Right lung (tissue), 10 donors: ENCODE measurements at places on chromosomes 3 and 15. TPM values are rescaled to one million over a fixed set of nuclear protein-coding genes. Genes with fewer than 3 reads are reported as not detected.

GRCh38 chr15:80325206-80325605 lies 73.2 kb upstream of the CTXND1 start:
- no peak for DNase-seq

DNA sequence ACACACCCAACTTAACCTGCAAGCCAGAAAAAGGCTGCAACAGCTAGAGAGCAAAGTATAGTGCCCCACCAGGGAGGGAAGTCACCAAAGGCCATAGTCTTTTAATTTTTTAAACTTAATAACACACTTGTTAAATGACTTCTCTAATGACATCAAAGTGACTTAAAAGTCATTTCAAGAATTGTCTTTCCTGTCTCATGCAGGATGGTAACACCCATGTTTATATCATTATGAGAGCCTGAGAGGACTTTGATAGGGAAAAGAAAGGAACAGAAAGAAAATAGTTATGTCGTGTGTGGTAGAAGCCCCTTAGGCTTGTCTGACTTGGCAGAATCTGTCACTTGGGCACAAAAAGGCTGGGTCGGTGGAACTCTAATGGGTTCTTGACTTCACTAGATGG lies 57.9 kb upstream of the C2CD4B start:
- no peak for DNase-seq

DNA sequence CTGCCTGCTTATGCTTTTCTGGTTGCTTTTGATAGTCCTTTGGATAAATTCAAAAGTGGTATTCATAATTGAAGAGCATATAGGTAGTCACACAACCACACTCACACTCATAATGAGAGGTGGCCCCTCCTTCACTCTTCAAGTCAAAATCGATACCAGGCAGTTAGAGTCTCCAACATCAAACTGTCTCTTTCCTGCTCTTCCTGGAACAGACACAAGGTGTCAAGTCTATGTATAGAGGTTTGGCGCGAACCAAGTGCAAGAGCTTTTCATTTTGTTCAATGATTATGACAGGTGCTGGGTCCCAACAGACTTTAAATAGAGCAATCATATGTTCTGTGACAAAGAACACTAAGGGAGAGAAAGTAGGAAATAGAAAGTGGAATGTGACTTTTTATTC lies 29.9 kb upstream of the RGMA start:
- no peak for DNase-seq

- no peak for DNase-seq
Observed at GRCh38 chr15:89315375-89315929, 19.2 kb downstream of the POLG start.

- no peak for DNase-seq
Observed at GRCh38 chr3:42590989-42591756, 513 bp downstream of the SS18L2 start.

DNA sequence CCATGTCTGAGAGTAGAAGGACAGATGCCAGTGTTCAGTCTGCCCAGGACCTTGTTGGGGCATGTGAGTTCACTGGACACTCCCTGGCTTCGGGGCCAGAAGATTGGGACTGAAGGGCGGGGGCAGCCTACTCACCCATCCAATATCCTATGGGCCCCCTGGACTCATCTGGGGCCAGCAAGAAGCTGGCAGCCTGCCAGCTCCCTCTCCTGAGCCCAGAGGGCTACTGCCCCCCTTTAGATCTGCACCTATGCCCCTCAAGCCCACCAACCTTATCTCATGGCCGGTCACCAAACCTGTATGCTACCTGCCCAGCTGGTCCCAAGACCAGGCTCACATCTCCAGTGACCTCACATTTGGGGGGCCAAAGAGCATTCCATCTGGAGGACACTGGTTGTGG lies 8.1 kb downstream of the PTH1R start:
- DNase-seq, result no peak

- DNase-seq, result no peak
Observed at GRCh38 chr15:59186501-59186900, 20.1 kb upstream of the LDHAL6B start.

GRCh38 chr15:39432026-39432425 lies 148.9 kb upstream of the THBS1 start:
- DNase-seq, result no peak

DNA sequence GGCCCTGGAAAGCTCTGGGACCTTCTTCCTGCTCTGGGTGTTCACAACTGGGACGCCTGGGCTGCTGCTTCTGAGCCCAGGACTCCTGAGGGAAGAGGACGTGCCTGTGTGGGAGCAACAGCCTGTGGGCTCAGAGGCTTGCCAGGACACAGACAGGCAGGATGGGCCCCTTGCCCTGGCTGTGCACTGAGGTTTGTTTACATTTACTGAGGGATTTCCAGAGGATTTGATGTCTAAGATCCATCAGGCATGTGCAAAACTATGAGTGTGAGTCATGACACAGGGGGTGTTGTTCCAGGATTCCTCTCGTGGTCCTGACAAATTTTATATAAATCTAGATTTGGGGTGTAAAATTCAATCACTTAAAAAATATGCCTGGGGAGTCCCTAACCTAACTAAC lies 10.6 kb downstream of the CCR9 start:
- DNase-seq, result no peak

DNA sequence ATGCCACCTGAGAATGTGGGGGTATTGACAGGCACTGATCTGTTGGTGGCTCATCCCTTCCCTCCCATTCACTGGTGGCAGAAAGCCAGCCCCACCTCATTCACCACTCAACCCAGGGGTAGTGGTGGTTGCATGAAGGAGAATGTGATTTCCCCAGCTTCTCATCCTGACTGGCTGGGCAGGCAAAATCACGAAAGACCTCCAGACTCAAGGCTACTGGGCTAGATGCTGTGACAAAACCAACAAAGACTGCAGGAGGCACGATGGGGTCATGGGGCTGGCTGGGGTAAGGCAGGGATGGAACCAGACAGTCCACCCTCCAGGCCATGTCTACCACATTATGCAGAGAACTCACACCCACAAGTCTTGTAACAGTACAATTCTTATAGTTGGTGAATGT lies 33.9 kb downstream of the FSTL1 start:
- no peak for DNase-seq

DNA sequence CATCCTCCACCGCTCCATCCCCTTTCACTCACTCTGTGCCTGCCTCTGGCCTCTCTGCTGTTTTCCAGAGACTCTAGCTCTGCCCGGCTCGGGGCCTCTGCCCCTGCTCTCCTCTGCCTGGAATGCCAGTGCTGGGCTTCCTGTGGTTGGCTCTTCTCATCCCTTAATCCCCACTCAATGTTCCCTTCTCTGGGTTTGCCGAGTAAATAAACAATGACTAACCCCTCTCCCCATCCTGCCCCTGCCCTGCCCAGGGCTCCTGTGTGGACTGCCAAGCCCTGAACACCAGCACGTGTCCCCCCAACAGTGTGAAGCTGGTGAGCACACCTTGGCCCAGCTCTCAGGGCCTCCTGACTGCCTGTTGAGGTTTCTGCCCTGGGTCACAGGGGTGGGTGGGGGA lies 12.2 kb downstream of the STAB1 start:
- DNase-seq, result no peak

- DNase-seq, result peak; percentile 25
Observed at GRCh38 chr3:72655131-72655551, 193.1 kb downstream of the SHQ1 start.

- no peak for DNase-seq
Observed at GRCh38 chr3:156323466-156323865, 203.1 kb downstream of the KCNAB1 start.

GRCh38 chr3:3998140-3998922 lies 199.1 kb downstream of the LRRN1 start:
- peak; percentile 31 for DNase-seq

DNA sequence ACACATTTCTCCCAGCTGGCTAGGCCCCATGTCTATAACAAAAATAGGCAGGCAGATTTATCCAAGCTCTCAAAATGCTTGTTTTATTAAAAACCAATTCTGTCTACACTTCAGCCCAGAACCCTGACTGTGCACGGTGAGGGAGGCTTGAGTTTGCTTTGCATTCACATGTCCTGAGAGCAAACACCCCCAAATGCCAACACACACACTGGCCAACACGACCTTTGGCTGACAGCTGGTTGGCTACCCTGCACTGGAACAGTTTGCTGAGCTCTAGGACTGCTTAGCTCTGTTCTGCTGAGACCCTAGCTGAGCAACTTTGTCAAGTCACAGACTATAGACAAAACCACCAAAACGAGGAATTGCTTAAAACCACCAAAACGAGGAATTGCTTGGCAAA lies 3.6 kb downstream of the STIMATE start:
- DNase-seq, result no peak

GRCh38 chr15:38367476-38367875 lies 86.5 kb upstream of the FAM98B start:
- no peak for DNase-seq

DNA sequence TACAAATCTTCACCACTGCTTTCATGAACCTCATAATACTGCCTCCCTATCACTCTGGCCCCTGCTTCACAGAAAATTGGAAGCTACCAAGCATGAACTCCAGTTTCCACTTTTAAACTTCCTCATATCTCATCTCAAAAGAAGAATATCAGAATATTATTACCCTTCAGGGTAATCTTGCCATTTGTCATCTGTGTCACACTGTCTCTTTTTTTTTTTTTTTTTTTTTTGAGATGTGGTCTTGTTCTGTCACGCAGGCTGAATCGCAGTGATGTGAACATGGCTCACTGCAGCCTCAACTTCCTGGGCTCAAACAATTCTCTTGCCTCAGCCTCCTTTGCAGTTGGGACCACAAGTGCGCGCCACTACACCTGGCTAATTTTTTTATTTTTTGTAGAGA lies 80.4 kb upstream of the TCF12 start:
- DNase-seq, result no peak

GRCh38 chr3:117235304-117235703 lies 525.7 kb downstream of the TUSC7 start:
- DNase-seq, result no peak

DNA sequence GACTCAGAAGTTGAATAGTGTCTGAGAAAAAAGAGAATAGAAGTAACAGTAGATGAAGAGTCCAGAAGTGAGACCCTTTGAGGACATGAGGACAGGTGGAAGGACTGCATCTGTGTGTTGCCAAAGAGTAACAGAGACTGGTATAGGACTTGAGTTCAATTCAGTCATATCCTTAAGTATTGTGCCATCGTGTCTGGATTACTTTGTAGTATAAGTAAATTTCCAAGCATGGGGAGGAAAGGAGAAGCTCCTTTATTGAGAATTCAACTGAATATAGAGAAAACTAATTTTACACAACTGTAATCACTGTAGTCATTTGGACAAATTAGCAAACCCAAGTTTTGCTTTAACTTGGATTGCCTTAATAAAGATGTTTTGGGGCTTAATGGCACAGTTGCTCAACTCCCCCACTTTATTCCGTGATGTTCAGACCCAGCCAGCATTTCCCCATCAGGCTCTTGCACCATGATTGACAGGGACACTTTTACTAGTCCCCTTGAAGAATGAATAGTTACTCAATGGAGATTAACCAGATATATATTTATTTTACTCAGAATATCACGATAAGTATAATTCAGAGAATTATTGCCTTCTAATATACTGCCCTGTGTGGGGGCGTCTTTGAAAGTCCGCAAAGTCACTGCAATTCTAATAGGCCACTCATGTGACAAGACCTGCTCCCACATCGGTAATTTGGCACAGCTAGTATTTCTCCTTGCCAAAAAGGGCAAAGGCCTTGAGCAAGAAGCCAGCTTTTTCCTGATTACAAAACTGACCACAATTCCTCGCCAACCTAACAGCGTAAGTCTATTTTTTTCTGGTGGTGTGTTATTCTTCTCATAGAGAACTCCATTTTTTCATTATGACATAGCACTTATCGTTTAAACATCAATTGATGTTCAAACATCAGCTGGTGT lies 61.3 kb downstream of the PPARG start:
- peak; percentile 51 for DNase-seq

DNA sequence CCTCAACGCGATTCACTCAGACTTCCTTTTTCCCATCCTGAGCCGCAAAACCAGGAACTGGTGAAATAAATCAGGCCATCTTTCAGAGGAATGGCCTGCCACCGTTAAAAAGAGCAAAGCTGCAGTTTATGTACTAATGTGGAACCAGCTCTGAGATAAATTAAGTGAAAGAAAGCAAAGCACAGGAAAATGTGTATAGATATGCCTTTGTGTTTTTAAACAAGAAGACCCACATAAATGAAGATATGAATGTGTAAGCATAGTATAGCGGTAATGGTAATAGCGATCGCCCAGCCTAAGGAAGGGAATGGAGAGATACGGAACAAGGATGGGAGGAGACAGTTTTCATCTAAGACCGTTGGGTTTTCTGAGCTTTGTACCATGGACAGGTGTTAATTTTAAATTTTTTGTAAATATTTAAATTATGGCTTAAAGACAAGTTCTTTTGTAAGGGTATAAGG lies 30.8 kb upstream of the RPN1 start:
- no peak for DNase-seq

DNA sequence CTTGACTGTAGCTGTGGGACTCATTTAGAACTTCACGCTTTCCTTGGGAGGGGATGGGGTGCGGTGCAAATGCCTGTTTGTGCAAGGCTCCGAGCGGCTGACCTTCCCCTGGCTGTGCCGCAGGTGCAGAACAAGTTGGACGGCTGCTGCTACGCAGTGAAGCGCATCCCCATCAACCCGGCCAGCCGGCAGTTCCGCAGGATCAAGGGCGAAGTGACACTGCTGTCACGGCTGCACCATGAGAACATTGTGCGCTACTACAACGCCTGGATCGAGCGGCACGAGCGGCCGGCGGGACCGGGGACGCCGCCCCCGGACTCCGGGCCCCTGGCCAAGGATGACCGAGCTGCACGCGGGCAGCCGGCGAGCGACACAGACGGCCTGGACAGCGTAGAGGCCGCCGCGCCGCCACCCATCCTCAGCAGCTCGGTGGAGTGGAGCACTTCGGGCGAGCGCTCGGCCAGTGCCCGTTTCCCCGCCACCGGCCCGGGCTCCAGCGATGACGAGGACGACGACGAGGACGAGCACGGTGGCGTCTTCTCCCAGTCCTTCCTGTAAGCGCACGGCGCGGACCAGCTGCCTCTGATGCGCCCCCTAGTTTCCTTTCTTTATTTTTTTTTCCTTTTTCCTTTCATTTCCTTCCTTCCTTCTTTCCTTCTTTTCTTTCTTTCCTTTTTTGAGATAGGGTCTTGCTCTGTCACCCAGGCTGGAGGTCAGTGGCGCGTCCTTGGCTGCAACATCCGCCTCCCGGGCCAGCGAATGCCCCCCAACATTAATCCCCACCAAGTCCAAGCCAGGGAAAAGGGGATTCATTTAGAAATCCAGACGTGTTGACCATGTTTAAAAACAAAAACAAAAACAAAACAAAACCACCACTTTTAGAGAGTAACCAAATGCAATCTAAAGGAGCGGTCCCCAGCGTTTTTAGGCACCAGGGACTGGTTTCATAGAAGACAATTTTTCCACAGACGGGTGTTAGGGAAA lies 42.7 kb downstream of the EIF2AK4 start:
- peak; percentile 73 for DNase-seq

- DNase-seq, result peak; percentile 87
Observed at GRCh38 chr3:133038089-133038730, at the start of gene TMEM108. Gene TMEM108, plus strand, starts transcription at chr3:133038391.

GRCh38 chr3:102269406-102269805 lies 165.4 kb upstream of the ZPLD1 start:
- no peak for DNase-seq

- no peak for DNase-seq
Observed at GRCh38 chr15:89864958-89865739, 28.6 kb downstream of the AP3S2 start.

- no peak for DNase-seq
Observed at GRCh38 chr3:66098436-66098835, 59.7 kb upstream of the MAGI1 start.

Gene DNASE1L3
- 2.2 TPM for polyA plus RNA-seq

Gene ANKRD34C
- not detected for polyA plus RNA-seq

Gene ACKR2
- polyA plus RNA-seq, result 2.4 TPM

Gene HIGD1A
- 83.8 TPM for polyA plus RNA-seq

Gene PPP1R14D
- 0.23 TPM for polyA plus RNA-seq

Gene B3GALNT1
- 26.9 TPM for polyA plus RNA-seq

Gene UBL7
- polyA plus RNA-seq, result 59.3 TPM

Gene PIGZ
- 1.1 TPM for polyA plus RNA-seq
